Cardiac ventricle fibroblast (primary cell): ENCODE measurements at places on chromosomes 7 and 10. TPM values are rescaled to one million over a fixed set of nuclear protein-coding genes. Genes with fewer than 3 reads are reported as not detected.

CNNM1 gene
- total RNA-seq = 0.05 and 0.06 TPM in 2 replicates

RTKN2 gene
- total RNA-seq = not detected in 2 replicates

NPY4R gene
- total RNA-seq = not detected in 2 replicates

MUC12 gene
- 0.54 TPM in 1 of 2 replicates, not detected in the other for total RNA-seq

KIAA1217 gene
- total RNA-seq = 3.4 and 4.1 TPM in 2 replicates

CACNB2 gene
- 0.06 and 0.15 TPM in 2 replicates for total RNA-seq

WEE2 gene
- total RNA-seq = not detected in 2 replicates

PON1 gene
- not detected in 2 replicates for total RNA-seq

FZD8 gene
- 2.4 TPM in 2 replicates for total RNA-seq

PSD gene
- total RNA-seq = 19.5 and 19.7 TPM in 2 replicates

SPDYE8 gene
- not detected in 2 replicates for total RNA-seq

GNAT3 gene
- not detected in 2 replicates for total RNA-seq

CADPS2 gene
- total RNA-seq = 14.7 and 17.0 TPM in 2 replicates
